ENCODE measurements at places on chromosomes 1 and 21.

DNA sequence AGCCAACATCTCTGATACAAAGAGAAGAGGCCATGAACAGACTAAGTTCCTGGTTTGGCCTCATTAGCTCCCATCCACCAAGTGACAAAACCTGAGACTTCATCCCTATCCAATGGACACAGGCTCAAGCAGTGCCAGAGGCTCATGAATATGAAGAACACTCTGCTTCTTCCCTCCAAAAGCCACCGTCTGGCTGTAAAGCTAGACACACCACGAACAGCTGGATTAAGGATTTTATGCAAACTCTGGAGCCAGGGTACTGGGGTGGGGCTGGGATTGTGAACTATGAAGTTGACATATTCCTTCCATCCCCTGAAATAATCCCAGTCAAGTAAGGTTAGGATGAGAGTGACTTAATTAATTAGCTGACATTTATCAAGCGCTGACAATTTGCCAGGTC, 139.4 kb downstream of the CSMD2 start:
- DNase-seq = no peak

- no peak for DNase-seq
Measured at GRCh38 chr1:20401405-20402010, 84.5 kb downstream of the CAMK2N1 start.

DNA sequence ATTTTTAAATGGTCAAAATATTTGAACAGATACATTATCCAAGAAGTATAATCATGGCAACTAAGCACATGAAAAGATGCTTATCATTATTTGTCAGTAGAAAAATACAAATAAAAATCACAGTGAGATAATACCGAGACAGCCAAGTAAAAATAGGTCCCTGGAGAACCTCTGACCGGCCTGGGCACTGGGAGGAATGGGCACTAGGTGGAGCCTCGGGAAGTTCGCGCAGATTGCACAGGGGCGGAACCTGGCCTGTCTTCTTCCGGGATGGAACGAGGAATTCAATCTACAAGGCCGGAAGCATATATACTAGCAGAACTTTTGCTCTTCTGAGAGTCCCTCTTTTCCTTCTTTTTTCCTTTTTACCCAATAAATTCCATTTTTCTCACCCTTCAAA, 148.5 kb upstream of the CHRM3 start:
- no peak for DNase-seq

- no peak for DNase-seq
Measured at GRCh38 chr1:13751985-13752384, 52.0 kb downstream of the PRDM2 start.

GRCh38 chr1:45148209-45148825, 58.1 kb downstream of the ZSWIM5 start:
- no peak for DNase-seq

GRCh38 chr1:222522105-222522915, 25.6 kb downstream of the HHIPL2 start:
- DNase-seq = no peak

DNA sequence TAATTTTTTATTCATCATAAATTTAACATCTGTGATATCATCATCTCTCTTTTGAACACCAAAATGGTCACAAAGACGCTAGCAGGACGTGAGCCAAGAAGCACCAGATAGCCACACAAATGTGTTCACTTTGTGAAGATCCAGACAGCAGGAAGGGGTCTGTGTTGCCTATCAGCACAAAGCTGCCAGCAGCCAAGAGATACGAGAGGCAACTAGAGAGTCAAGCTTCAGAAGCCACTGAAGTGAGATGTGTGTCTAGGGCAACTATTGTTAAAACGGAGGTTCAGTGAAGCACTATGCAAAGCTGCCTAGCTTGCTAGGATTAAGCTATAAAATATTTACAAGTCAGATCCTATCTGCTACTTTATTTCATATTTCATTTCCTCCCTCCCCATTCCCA, 45.3 kb downstream of the NDC1 start:
- no peak for DNase-seq

GRCh38 chr1:169514566-169515270, 29.0 kb upstream of the SLC19A2 start:
- DNase-seq = no peak

- DNase-seq = no peak
Measured at GRCh38 chr1:227255086-227255732, 63.1 kb downstream of the CDC42BPA start.

- no peak for DNase-seq
Measured at GRCh38 chr1:211013346-211014240, 120.4 kb downstream of the KCNH1 start.

- DNase-seq = no peak
Measured at GRCh38 chr1:206717674-206717989, 32.9 kb downstream of the MAPKAPK2 start.

DNA sequence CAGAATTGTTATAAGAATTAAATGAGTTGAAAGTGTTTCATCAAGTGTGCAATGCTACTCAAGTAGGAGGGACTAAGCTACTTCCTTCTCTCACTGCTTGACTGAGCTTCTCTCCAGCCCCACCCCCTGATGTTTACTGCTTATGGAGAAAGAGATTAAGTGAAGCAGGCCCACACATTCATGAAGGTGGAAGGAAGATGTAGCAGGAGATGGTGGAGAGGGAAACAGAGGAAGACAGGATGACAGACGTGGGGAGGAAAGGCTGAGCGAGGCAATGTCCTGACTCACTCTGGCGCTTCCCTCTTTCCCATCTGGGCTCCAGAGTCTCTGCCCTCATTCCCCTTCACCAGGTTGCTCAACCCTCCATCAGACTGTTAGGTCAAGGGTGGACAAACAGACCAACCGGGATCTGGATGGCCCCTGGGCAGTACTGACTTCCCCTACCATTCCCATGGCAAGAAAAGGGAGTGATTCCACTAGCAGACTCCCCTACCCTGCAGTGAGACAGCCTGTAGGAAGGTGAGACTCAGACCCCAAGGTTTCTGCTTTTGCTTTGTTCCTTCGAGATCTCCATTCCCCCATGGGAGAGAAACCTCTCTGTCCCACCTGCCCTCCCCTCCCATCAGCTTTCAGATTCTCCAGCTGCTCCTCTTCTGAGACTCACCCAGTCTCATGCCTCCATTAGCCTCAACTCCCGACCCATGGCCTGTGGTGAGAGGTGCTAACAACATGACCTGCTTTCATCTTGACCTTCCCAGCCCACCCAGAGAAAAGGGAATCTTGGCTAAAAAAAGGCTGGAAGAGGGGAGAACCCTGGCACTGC, 3.1 kb upstream of the ARHGEF2 start:
- no peak for DNase-seq

DNA sequence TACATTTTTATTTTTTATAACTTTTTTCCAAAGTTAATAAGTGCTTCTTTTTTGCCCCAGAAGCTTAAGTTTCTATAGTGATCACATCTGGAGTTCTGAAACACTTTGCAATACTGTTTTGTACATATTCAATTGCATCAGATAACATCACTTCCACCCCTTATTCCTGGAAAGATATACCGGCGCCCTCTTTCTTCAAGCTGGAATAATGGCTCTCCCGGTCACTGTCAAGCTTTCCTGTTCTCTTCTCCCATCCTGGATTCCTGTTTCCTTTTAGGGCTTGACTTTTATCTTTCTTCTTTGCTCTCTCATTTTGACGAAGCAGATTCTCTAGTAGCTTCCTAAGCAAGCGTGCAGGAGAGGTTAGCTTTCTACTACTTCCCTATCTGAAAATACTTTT, 1866.8 kb downstream of the MRPL39 start:
- no peak for DNase-seq

GRCh38 chr21:15654171-15654570, 75.6 kb upstream of the USP25 start:
- DNase-seq = no peak

Measured in activated naive CD4-positive, alpha-beta T cell (primary cell).